Activated naive CD4-positive, alpha-beta T cell treated with anti-CD3 and anti-CD28 coated beads, Interleukin-2, amount 10 ng/mL, durations not matched to agents 7 days and 5 days (primary cell): ENCODE measurements at places on chromosomes 1 and 21.

GRCh38 chr1:230375147-230375546, 51.0 kb downstream of the PGBD5 start:
- no peak for DNase-seq

GRCh38 chr1:51666478-51666877, 49.6 kb downstream of the OSBPL9 start:
- DNase-seq, result no peak

GRCh38 chr1:208231881-208232661, 12.1 kb downstream of the PLXNA2 start:
- no peak for DNase-seq

DNA sequence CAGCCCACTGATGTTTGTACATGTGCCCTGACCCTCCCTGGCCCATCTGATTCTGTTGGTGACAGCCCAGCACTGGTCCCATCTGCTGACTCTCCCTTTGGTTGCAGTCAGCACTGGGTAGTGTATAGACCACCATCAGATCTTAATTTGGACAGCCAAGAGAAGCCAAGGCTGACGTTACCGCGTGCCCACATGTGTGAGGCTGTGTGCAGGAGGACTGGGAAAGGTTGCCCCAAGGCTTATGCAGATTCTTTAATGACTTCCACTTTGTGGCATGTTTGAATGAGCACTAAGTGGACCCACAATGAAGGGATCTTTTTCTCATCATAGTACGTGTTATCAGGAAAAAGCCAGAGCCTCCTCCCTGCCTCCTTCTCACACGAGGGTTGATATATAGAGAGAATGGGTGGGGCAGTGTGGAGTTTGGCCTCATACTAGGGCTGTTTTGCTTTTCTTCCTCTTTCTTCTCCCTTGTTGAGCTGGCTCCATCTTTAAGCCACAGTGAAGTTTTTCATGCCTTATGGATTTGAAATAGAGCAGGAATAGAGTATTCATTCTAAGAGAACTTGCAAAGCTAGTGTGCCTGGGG, 93.5 kb downstream of the NAV1 start:
- no peak for DNase-seq

DNA sequence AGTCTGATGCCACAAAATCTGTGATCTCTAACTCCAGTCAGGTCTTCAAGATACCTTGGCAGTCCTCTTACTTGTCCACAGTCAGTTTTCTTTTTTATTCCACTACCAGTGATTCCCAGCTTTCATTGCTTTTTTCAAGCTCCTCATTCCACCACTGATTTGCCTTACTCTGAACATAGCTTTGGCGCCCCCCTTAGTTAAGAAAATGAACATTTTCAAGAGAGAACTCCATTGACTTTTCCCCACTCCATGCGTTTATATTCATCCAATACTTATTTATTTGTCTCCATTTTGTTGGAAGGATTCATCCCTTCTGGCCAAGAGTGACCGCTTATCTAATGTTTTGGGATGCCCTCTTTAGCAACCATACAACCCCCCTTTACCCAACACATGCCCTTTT, 33.9 kb upstream of the IPO9 start:
- DNase-seq, result no peak

GRCh38 chr1:39657923-39658485, 13.9 kb downstream of the NT5C1A start:
- peak; percentile 78 for DNase-seq

DNA sequence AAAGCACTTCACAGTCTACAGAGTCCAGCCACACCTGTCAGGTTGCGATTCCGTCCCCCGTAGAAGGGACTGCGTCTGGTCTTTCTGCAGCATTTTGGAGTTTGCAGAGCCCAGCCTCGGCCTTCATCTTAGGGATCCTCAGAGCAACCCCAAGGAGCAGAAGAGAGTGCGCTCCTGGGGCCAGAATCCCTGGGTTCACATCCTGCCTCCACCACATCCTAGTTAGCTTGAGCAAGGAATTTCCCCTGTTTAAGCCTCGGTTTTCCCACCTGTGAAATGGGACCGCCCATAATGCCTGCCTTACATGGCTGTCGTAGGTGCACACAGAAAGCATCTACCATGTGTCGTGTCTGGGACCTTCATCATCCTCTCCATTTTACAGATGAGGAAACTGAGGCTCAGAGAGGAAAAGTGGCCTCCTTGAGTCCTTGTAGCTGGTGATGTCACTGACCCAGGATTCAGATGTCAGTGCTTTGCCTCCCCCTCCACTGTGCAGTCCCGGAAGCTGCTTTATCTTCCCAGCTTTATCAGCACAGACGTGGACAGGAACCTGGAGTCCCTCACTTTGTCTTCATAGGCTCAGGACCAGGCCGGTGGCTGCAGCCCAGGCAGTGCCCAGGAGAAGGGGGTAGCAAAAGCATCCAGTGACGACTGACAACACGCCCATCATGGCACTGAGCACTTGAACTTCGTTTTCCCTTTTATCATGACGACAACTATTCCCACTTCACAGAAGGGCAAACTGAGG, 438.5 kb downstream of the MATN1 start:
- no peak for DNase-seq

DNA sequence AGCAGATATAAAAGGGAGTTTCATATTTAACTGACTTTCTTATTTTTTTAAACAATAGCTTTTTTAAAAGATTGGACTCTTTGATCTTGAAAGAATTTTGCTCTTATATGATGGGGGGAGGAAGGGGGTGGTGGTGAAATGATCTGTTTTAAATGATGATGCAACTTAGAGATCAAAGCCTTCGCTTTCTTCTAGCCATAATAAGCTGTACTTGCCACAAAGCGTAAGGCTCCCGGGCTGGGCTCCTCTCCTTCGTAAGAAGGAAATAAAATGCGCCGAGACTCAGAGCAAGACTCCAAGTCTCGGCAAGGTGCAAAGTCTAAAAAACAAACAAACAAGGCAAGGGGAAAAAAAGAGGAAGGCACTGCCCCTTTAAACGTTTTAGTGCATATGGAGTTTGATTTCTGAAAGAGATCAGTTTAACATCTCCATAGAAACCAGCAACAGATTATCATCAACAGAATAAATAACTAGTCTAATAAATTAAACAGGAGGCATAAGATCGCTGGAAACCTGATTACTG, 3.3 kb downstream of the CASZ1 start:
- no peak for DNase-seq

DNA sequence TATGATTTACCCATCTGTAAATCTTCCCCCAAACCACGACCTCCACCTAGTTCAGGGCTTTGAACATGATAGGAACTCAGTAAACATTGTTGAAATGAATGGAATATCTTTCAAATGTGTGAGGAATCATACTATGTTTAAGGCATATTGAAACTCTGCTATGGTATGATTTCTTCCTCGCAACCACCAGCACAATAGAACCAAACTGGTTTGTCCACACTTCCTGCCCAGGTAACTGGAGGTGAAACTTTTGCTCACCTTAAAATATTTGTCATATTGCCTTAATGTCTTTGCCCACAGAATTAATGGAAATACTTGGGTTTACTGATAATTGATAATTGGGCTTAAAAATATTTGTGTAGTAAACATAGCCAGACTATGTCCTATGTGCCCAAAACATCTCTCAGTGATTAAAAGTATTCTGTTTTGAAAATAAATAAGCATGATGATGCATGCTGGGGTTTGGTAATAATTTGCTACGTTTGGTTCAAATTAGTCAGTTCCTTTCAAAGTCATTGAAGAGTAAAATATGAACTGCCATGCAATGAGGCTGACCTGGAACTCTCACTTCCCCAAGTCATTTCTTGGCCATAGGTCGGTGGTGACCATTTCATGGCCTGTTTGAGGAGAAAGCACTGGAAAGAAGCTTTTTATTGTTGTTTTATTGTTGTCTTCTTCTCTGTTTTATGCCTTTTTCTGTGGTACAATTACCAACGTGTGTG, 73.3 kb downstream of the TNFSF18 start:
- DNase-seq, result no peak

DNA sequence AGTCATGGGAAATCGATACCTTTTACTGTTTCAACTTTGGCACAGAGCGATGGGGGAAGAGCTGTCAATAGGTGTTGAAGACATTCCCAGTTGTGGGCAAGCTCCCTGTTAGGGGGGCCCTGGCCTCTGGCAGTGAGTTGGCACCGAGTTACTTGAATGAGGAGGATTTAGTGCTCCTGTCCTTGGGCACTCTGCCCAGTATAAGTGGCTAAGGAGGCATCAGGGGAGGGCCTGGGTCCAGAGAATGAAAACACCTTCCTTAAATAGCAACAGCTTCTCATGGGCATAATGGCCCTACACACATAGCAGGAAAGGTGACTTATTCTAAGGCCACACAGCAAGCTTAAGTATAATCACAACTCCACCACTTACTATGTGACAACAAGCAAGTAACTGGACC, 664.4 kb downstream of the PTPRU start:
- no peak for DNase-seq

DNA sequence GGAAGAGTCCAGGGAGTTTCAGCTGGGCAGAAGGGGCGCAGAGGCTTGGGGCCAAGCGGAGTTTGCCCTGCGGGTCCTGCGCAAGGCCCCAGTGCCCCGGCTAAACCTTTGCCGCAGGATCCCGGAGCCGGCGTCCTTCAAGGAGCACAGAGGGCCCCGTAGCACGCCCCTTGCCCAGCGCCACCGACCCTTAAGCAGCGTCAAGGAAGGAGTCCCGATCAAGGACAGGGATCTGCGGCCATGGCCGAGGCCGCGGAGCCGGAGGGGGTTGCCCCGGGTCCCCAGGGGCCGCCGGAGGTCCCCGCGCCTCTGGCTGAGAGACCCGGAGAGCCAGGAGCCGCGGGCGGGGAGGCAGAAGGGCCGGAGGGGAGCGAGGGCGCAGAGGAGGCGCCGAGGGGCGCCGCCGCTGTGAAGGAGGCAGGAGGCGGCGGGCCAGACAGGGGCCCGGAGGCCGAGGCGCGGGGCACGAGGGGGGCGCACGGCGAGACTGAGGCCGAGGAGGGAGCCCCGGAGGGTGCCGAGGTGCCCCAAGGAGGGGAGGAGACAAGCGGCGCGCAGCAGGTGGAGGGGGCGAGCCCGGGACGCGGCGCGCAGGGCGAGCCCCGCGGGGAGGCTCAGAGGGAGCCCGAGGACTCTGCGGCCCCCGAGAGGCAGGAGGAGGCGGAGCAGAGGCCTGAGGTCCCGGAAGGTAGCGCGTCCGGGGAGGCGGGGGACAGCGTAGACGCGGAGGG, 520 bp downstream of the CLIC6 start:
- DNase-seq, result peak; percentile 50

- no peak for DNase-seq
Measured at GRCh38 chr1:114008993-114009392, 29.7 kb downstream of the OLFML3 start.

DNA sequence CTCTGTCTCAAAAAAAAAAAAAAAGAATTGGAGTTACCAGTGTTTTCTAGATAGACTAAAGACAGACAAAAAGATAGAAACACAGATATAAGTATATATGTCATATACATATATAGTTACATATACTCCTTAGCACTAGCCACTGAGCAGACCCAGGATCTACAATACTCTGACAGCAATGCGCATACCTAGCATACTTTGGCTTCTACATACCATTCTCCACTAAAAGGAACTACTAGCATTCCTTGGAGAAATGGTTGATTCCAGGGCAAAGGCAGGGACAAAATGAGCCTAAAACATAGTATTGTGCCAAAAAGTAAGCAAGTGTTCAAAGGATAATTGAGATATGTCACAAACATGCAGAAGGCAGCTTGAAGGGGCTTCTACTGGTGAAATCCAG, 22.7 kb downstream of the SYNJ1 start:
- no peak for DNase-seq
